GF-D8 (cell line): ENCODE measurements at places on chromosomes 3 and 15.

DNA sequence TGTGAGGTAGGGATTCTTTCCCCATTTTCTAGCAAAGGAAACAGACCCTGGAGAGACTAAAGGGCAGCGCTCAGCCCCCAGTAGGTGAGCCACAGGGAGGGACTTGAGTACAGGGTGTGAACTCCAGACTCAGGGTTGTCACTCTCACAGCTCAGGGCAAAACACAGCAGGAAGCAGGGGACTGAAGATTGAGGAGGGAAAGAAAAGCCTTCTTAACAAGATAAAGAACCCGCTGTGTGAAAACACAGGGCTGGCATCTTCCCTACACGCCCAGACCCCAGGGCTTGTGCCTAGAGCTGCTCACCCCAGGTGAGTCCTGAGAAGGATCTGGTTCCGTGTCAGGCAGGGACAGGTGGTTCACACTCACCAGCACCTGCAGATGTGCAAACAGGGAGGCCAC lies 59.6 kb downstream of the ABTB1 start:
- no peak for DNase-seq

GRCh38 chr3:93904568-93904967 lies 69.1 kb downstream of the PROS1 start:
- DNase-seq = no peak

DNA sequence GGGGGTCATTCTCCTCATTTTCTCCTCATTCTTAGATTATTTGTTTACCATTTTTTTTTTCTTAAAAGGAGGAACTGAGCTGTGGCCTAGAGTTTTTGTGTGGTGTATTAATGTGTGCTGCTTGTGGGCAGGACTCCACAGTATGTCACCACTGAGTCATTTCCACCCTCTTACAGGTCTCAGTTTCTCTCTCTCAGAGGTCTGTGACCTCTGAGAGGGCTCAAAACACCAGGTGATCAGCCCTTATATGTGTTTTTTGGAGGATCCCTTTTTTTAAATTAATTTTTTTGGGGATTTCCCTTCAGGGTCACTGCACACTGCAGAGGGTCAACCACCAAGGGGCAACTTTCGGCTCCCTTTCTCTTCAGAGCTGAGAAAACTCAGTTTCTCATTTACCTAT lies 166.4 kb downstream of the SUCNR1 start:
- no peak for DNase-seq

GRCh38 chr15:69666921-69667811 lies 214.5 kb downstream of the RPLP1 start:
- peak; percentile 38 for DNase-seq

DNA sequence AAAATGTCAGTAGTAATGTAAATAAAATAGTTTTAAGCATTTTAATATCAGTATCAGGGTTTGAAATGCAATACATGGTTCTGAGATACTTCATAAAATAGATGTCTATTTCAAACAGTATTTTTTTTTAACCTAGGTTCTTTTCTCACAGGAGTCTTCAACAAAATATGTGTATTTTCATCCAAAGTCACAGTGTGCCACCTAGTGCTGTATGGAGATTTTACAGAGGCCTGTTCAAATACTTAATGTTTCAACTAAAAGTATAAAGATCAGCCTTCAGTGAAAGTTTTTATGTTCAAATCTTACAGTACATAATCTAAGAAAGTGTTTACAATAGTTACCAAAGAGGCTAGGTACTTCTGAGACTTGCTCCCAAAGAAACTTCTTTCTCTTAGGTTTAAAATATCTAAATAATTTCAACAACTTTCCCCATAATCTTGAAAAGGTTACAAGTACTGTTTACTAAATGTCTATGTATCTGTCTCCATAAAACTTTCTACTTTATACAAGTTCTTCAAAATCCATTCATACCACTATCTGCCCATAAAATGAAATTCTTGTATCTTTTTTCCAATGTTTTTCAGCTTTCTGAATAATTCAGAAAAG lies 38.3 kb downstream of the SCAPER start:
- no peak for DNase-seq

DNA sequence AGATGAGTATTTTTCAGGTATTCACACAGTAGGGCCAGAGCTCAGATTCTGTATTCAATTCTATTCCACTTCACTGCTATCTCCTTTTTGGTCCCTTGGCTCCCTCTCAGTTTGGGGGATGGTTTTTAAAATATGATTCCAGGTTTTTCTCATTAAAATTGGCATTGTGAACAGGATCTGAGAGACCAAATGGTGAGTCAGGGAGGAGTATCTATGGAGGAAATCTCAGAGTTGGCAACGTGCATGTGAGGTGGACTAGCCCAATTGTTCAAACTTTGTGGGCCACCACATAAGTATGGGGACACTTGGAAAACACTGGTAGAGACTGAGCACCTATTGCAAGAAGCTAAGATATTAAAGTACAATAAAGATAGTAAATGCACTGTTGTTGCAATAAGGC lies 53.9 kb upstream of the TTC14 start:
- DNase-seq = no peak

DNA sequence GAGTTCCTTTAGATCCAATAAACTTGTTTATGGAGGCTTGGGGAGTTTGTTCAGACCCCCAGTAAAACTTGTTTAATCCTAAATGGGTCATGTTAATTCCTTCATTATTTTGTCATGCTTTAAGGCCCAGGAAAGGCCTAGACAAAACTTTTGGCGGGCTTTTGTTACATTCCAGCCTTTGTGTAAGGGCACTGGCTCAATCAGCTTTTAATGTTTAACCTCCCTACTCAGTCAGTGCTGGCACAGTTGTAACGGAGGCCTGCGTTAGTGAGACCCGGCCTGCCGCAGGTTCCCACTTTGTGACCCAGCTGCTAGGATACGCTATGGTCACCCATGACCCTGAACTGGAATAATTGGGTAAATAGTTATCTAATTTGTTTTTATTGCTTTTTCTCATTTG lies 59.2 kb downstream of the OXSM start:
- no peak for DNase-seq

GRCh38 chr3:5389057-5389456 lies 201.6 kb downstream of the EDEM1 start:
- DNase-seq = no peak

- DNase-seq = peak; percentile 42
These were observed 35.5 kb downstream of the ARRDC4 start for GRCh38 chr15:97995881-97996603.

GRCh38 chr3:156664831-156665178 lies 9.6 kb upstream of the TIPARP start:
- DNase-seq = no peak

- no peak for DNase-seq
These were observed 838.5 kb downstream of the DIPK2A start for GRCh38 chr3:144810160-144810559.

DNA sequence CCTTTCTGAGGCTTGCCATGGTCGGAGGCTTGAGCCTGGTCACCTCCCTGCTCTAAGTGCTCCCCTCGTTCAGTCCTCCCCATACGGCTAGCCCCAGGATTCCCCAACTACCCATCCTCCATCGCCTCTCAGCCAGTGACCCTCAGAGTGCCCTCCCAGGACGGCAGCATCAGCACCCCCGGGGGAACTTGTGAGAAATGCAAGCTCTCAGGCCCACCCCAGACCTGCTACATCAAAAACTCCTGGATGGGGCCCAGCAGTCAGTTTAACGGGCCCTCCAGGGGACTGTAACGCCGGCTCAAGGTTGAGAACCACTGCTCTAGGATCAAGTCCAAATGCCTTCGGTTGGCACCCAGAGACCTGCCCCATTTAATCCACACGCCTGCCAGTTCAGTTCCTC lies 6.9 kb downstream of the ADAMTS17 start:
- DNase-seq = no peak

DNA sequence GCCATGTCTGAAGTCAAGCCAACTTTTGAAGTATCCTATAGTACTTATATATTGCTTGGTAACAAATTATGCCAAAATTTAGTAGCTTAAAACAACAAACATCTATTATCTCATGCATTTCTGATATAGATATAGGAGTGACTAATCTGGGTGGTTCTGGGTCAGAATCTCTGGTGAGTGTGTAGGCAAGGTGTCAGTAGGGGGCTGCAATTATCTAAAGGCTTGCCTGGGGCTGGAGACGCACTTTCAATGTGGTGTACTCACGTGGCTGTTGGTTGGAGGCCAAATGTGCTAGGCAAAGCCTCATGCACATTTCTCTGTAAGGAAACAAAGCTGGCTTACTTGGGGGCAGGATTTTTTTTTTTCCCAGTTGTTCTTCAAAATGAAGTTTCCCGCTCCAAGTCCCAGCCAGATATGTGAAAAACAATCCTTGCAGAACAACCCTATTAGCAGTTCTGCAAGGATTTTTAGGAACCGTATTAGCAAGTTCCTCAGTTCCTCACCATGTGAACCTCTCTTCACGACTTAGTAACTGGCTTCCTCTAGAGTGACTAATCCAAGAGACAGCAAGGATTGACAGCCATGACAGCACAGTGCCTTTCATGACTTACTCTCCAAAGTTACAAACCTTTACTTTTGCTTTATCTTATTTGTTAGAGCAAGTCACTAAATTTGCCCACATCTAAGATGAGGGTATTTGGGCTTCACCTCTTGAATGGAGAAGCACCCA lies 25.8 kb downstream of the GREM1 start:
- no peak for DNase-seq

DNA sequence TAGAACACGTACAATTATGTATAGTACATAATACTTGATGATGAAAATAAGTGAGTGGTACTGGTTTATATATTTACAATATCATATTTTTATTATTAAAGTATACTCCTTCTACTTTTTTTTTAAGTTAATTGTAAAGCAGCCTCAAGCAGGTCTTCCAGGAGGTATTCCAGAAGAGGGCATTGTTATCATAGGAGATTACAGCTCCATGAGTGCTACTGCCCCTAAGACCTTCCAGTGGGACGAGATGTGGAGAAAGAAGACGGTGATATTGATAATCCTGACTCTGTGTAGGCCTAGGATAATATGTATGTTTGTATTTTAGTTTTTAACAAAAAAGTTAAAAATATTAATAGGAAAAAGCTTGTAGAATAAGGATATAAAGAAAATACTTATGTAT lies 40.3 kb upstream of the SCN5A start:
- DNase-seq = no peak

GRCh38 chr3:189797103-189797750 lies 166.0 kb downstream of the TP63 start:
- DNase-seq = no peak

- DNase-seq = no peak
These were observed 7.2 kb upstream of the MAP4 start for GRCh38 chr3:48023377-48023776.

GRCh38 chr3:4977853-4978203 lies 1.4 kb upstream of the BHLHE40 start:
- DNase-seq = peak; percentile 73

DNA sequence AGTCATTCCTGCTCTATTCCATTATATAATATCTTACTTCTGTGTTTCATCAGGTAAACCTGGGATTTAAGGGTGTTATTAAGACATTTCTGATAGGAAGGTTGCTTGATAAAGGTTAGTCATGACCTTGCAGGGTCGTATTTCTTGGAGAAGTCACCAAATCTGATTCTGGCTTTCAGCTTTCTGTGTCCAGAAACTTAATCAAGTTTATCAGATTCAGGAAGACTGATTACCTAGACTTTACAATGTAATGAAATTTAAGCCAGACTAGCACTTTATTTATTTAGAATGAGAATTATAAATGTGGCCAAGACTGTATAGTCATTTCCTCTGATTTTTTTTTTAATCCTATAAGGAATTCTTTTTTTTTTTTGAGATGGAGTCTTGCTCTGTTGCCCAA lies 81.9 kb downstream of the NEO1 start:
- no peak for DNase-seq

DNA sequence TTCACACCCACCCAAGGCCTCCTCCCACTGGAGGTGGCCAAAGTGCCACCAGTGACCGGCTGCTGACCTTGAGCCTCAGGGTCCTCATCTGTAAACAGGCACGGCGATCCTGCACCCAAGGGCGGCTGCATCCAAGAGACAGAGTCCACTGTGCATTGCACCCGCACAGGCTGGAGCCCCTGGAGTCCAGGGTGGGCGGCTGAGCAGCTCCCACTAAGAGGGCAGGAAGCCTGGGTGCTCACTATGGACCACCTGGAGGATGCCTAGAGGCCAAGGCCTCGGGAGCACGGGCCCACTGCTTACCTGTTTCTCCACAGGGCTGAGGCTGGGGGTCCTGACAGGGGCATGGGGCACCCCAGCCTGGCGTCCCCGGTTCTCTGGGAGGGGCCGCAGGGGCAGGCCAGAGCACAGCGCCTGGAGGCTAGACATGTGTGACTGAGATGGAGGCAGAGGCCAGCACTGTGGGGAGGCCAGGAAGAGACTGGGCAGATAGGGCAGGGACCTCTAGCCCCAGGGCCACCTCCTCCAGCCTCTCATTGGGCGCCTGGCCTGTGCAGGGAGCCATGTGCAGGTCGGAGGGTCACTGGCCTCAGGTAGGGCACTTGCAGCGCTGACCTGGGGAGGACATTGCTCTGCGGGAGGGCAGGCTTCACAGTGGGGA lies at the start of gene UROC1:
Gene UROC1 (minus strand): TSS at position 483 of the 661 bp plus-strand sequence. CDS start 54 bp downstream, at position 429.
- DNase-seq = no peak

DNA sequence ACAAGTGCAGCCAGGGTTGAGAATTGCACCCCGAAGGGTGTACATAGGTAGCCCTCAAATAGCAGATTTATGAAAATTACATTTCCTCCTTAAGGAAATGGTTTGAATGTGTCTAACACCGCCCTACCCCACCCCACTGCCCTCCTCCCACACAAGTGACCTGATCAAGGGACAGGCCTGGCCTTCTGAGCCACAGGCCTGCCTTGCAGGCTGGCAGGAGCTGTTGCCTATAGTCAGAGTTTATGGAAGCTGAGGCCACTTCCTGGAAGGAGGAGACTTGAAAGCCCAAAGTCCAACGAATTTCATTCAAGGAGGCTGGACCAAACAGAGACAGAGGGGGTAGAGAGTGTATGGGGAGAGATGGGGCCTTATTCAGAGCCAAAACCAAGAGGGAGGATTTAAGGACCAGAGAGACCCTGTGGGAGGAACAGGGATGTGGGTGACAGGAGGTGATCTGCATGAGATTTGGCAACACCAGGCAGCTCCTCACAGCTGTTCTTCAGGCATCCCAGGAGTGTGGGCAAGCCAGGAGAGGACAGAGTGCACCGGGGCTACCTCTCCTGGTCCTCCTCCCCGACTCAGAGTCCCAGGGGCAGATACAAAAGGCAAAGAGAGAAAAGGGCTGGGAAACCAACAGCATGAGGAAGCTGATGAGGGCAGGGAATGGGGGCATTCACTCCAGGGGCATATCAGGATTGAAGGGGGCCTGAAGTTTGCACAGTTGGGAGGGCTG lies 100.4 kb upstream of the HES1 start:
- no peak for DNase-seq

GRCh38 chr3:127741690-127742089 lies 68.9 kb downstream of the ABTB1 start:
- no peak for DNase-seq

- no peak for DNase-seq
These were observed 285.9 kb upstream of the VEPH1 start for GRCh38 chr3:157789162-157789561.
